Stimulated activated CD4-positive, alpha-beta T cell treated with anti-CD3 and anti-CD28 coated beads, Interleukin-15, amount 100 ng/mL, for 1 hour (primary cell): ENCODE measurements at places on chromosomes 3 and 15.

DNA sequence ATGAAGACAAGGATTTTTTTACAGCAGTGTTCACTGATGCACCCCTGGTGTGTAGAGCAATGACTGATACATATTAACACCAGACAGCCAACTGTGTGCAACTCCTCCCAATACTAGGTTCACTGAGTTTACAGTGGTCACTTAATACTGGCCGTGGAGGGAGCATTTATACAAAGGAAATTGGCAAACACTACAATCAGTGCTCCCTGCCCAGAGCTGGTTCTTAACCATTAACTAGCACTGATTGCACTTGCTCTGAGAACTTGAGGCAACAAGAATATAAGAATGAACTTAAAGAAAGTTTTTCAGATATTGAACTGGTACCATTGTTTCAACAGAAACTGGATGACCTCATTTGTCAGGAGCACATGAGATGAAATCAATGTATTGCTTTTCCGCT, 110.6 kb downstream of the MAGI1 start:
- no peak for DNase-seq

DNA sequence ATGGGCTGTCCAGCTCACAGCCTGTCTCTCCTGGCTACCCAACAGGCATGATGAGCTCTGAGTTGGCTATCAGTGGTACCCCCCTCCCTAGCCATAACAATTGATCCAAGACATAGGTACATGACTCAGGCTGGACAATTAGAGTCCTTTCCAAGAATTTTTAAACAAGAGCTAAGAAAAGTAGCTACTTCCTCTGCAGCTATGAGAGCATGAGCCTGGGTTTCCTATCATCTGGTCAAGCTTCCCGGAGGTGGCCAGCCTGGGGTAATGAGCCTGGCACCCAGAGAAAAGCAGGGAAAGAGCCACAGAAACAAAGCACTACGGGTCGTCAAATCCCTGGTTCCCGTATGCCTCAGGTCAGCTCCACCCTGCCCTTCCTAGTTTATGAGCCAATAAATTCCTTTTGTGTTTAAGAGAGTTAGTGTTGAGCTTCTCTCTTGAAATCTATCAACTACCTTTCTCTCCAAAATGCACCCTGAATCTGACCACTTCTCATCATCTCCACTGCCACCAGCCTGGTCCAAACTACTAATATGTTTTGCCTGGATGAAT, 2.3 kb upstream of the SLC51B start:
- no peak for DNase-seq

DNA sequence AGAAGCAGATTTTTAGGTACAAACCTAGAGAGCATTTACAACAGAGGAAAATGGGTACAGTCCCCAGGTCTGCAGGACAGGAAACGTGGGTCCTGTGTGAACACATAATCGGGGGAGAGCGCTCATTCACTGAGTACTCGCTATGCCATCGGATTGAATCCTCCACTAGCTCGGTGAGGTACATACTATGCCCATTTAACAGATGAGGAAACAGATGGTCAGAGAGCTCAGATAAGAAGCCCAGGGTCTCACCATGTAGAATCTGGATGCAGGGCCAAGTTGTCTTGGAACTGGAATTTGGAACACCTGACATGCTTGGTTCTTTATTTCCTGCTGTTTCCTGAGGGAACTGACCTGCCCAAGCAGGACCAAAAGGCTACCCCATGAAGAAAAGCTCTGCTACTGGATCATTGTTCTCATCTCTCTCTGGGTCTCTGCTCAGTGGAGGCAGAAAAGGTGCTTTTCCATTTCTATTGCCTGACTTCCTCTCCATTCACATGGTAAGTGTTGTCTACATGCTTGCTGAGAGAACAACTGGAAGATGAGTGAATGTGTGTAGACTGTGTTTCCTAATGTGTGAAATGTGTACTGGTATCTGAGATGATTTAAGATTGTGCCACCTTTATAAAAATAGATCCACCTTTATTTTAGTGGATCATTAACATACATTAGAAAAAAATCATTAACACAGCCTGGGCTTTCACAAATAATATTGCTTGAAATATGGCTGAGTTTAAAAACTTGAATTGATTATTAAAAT, 89.1 kb downstream of the TGFBR2 start:
- no peak for DNase-seq

- DNase-seq = no peak
Observed at GRCh38 chr3:10813425-10813824, 2.6 kb upstream of the SLC6A11 start.

DNA sequence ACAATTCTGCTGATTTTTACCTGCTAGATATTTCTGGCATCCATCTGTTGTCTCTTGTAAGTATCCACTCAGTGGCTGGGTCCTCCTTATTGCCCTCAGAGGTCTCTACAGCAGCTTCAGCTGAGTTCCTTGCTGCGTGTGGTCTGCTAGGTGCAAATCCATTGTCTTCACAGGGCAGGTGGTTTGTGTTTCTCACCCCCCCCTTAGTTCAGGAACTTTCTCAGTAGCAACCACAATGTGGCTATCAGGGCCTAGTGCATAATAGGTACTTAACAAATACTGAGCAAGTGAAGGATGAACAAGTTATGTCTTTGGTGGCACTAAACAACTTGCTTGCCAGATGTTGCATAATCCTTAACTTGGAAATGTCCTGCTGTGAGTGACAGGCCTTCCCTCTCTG, 96.7 kb upstream of the KLHL25 start:
- no peak for DNase-seq

GRCh38 chr3:23495507-23495906, 292.4 kb downstream of the UBE2E2 start:
- no peak for DNase-seq

- DNase-seq = no peak
Observed at GRCh38 chr15:100170291-100171210, 171.2 kb downstream of the ADAMTS17 start.
